ENCODE measurements at places on chromosomes 4 and X.
A peak's percentile ranks its signal among the peaks of the same experiment; 100 is the strongest.

- DNase-seq: no peak
These were observed 1341.7 kb downstream of the PCDH7 start for GRCh38 chr4:32061916-32062315.

- DNase-seq: no peak
These were observed 136.3 kb downstream of the AMMECR1 start for GRCh38 chrX:110181459-110182137.

- no peak for DNase-seq
These were observed 1049.2 kb upstream of the INTU start for GRCh38 chr4:126583509-126583908.

DNA sequence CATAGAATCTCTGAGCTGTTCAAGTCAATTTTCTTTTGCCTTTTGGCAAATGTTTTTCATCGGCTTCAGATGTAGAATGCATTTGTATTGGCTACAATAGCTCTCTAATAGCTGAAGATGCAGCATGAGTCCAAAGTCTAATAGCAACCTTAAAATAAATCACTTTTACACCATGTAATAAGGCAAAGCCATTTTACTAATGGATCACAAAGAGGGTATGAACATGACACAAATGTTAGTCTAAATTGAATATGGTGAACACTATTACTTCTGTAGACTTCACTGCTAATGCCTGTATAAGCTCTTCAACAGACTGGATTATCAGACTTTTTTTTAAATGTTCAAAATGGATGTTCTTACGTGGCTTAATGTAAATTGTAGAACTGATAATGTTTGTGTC is 645.3 kb downstream of the TLL1 start:
- no peak for DNase-seq

- no peak for DNase-seq
These were observed 120.6 kb upstream of the MID1 start for GRCh38 chrX:10741003-10741402.

GRCh38 chr4:148405161-148405893 is 36.9 kb downstream of the NR3C2 start:
- no peak for DNase-seq

DNA sequence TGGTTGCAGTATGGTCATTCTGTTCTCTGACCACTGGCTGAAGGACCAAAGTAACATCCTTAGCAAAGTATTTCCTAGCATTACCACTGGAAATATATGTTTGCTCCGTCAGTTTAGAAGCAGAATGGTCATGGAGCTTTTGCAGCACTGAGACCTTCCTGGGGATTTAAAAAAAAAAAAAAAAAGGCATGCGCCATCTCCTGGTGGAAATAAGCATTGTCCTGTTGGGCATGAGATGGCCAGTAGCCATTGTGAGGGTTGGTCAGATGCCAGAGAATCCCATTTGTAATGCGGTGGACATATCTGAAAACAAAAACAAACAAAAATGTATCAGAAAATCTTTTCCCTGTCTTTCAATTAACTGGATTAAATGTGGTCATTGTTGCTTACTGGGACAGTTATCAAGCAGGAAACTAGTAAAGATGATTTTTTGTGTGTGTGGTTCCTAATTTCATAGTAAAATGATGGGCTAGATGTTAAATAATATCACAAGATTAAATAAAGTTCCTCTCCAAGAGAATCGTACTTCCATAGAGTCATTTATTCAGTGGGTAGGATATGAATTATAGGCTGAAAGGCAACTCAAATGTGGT is 139.6 kb downstream of the SOWAHB start:
- DNase-seq: no peak

- no peak for DNase-seq
These were observed 335.1 kb downstream of the SMARCA1 start for GRCh38 chrX:129188231-129188630.

- peak; percentile 30 for DNase-seq
These were observed 219.7 kb downstream of the DCLK2 start for GRCh38 chr4:150297861-150298474.

- peak; percentile 37 for DNase-seq
These were observed at the start of gene NSUN7 for GRCh38 chr4:40749717-40750460. NSUN7 (plus strand) TSS chr4:40749955; CDS start chr4:40750694, 739 bp downstream.

DNA sequence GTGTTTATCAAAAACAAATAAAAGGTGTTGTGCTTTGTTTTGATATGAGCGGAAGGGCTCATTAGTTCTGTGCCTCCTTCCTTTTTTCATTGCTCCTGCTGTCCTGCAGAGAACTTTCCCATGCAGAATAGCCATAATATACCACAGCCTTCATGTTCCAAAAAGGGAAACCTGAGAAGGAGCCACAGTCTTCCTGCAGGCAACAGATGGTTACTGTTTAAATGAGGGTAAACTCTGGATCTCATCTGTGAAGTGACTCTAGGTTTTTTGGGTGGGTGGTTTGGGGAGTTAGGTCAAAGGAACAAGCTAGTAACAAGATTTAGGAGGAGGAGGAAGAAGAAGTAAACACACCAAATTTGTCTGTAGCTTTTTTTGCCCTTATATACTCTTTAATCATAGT is 131.8 kb downstream of the BMPR1B start:
- no peak for DNase-seq

DNA sequence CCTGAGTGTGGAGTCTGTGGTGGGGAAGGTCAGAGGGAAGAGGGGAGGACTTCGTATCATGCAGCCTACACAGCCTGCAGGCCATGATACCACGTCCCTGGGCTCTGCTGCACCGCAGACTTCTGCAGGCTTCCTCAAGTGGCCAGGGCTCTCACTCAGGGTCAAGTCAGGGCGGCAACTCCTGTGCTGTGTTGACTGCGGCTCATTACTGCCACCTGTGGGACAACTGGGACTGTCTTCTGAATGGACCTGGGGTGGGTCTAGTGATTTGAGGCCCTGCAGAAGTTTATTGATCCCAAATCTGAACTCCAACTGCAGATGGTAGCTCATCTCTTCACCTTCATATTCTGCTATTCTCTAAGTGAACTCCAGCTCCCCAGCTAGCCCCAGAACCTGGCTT is 167.1 kb downstream of the NSUN7 start:
- peak; percentile 77 for DNase-seq

Data from activated T-cell treated with anti-CD3 and anti-CD28 coated beads, Interleukin-2, amount 50 U/mL, for 48 hours (primary cell).